Hematopoietic multipotent progenitor cell treated with erythropoietin and hydrocortisone succinate and interleukin-3 and kit ligand, for 15 days (in vitro differentiated cells): ENCODE measurements at places on chromosomes 12 and 14.

DNA sequence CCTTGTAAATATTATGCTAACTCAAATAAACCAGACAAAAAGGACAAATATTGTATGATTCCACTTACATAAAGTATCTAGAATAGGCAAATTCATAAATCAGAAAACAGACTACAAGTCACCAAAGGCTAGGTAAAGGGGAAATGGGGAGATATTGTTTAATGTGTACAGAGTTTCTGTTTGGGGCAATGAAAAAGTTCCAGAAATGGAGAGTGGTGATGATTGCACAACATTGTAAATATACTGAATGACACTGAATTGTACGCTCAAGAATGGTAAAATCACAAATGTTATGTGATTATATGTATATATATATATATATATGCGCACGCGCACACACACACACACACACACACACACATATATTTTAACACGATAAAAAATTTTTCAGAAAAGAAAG is 182.5 kb downstream of the SLC2A13 start:
- no peak for DNase-seq

- no peak for DNase-seq
Observed at GRCh38 chr12:31672521-31672920, 13.0 kb downstream of the ETFBKMT start.

- DNase-seq: no peak
Observed at GRCh38 chr14:44163946-44164345, 343.1 kb downstream of the FSCB start.

- DNase-seq: no peak
Observed at GRCh38 chr14:23141706-23142444, 22.8 kb upstream of the CEBPE start.

GRCh38 chr12:57579011-57579410 is 12.0 kb upstream of the PIP4K2C start:
- no peak for DNase-seq

DNA sequence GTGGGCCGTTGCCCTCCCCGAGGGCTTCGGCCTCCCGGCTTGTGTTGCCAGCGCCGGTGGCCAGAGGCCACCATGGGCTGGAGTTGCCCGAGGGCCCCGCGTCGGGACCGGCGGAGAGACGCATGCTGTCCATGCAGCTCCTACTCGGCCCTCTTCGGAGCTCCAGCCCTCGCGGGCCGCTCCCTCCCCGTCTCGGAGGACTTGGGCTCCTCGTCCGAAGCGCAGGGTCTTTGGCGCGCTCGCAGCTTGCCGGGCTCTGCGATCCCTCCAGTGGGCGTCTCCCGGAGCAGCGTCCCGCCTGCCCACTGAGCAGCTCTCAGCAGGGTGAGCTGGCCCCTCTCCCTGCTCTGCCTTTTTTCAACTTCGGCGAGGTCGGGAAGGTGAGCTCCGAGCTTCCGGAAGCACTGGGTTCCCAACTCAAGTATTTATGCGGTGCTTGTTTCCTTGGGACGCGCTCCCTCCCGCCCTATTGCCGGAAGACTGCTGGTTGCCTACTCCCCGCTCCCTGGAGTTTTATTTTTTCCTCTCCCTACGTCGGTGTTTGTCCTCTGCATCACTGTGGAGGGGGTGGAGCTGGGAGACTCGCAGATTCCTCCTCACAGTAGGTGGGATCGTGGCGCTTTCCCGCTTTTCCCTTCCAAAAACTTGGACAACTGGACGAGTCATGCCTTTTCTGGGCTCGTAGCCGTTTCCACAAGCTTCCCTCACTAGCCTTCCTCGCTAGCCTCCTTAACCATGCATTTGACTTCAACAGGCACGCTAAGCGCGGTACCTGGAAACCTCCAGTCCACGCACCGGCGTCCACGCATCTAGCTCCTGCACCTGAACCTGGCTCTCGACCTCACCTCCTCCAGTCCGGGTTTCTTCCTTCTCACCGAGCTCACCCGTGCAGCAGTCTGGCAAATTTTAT is at the start of gene AVPR1A:
AVPR1A (minus strand) TSS at position 489 of the 910 bp plus-strand sequence; CDS start at position 124, 365 bp downstream.
- DNase-seq: no peak
